ENCODE measurements at places on chromosomes 3 and 15.
A peak's percentile ranks its signal among the peaks of the same experiment; 100 is the strongest.

- peaks cover 2% of the 10 kb centered on the region for H3K27me3 ChIP-seq
- H3K4me1 ChIP-seq = peaks cover 3% of the 10 kb centered on the region
- H3K4me3 ChIP-seq = no peak overlapping the region
- no peak overlapping the region for H3K27ac ChIP-seq
- H3K36me3 ChIP-seq = peaks cover 11% of the 10 kb centered on the region
Measured at GRCh38 chr3:195715134-195715533, 5.6 kb upstream of the MUC20 start.

GRCh38 chr3:24765399-24765798 lies 270.7 kb upstream of the THRB start:
- H3K36me3 ChIP-seq = no peaks in the 10 kb centered on the region
- no peak for DNase-seq
- no peak overlapping the region for H3K27ac ChIP-seq
- no peak overlapping the region for H3K4me3 ChIP-seq
- no peaks in the 10 kb centered on the region for H3K4me1 ChIP-seq

GRCh38 chr3:10775828-10776227 lies 40.2 kb upstream of the SLC6A11 start:
- no peak overlapping the region for H3K4me3 ChIP-seq
- no peaks in the 10 kb centered on the region for H3K4me1 ChIP-seq
- no peaks in the 10 kb centered on the region for H3K36me3 ChIP-seq
- no peak for DNase-seq
- H3K27me3 ChIP-seq = peaks cover 11% of the 10 kb centered on the region

GRCh38 chr3:143627336-143627735 lies 220.9 kb downstream of the SLC9A9 start:
- no peak overlapping the region for H3K27ac ChIP-seq
- H3K4me1 ChIP-seq = no peaks in the 10 kb centered on the region
- no peak for DNase-seq
- H3K4me3 ChIP-seq = no peak overlapping the region

- no peaks in the 10 kb centered on the region for H3K36me3 ChIP-seq
- no peak overlapping the region for H3K4me3 ChIP-seq
- DNase-seq = no peak
- H3K27me3 ChIP-seq = no peaks in the 10 kb centered on the region
- peaks cover 29% of the 10 kb centered on the region for H3K4me1 ChIP-seq
Measured at GRCh38 chr3:66467996-66468735, 32.7 kb downstream of the LRIG1 start.

DNA sequence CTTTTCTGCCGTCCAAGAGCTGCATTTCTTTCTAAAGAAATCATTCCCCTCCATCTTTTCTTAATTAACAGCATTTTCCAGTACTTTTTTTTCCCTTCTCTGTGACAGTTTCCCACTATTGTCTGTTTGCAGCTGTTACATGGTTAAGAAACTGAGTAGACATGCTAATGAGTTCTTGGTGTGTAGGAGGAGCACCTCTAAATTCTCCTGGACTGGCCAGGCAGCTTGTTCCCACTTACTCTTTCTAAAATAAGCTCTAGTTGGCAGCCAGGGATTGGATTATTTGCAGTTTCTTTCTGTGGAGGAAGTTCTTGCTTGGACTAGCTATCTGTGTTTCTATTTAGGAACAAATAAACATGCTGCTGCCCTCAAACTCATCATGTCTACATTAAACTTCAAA lies 235.1 kb upstream of the GAP43 start:
- no peak overlapping the region for H3K27ac ChIP-seq
- DNase-seq = no peak
- no peaks in the 10 kb centered on the region for H3K4me1 ChIP-seq
- H3K4me3 ChIP-seq = no peak overlapping the region
- H3K27me3 ChIP-seq = peaks cover 2% of the 10 kb centered on the region

DNA sequence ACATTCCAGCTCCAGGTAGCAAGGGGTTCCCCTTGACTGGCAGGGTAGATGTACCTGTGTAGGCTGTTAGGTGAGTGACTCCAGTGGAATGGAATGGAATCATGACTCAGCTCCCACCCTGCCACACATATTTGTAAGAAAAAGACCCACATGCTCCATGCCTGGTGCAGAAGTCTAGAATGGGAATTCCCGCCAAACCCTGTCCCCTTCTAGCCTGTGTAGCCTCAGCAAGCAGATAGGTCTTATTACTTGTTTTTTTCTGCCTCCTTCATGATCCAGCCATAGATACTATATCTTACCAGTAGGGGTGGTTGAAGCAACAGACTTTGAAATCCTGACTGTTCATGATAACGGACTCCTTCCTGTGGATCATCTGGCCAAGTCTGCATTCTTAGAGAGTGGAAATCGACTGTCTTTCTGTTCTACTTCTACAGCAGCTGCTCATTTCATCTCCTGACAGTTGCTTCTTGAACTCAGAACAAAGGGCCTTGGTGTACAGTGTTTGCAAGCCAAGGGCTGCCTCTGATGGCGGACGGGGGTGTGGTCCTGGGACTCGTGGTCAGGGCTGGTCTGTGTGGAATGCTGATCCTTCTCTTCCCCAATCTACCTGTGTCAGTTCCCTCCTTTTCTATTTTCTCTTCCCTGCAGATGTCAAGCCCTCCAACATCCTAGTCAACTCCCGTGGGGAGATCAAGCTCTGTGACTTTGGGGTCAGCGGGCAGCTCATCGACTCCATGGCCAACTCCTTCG lies 16.3 kb downstream of the SNAPC5 start:
- H3K4me3 ChIP-seq = no peak overlapping the region
- no peaks in the 10 kb centered on the region for H3K36me3 ChIP-seq
- no peak for DNase-seq
- H3K27ac ChIP-seq = peak overlapping the region; percentile 73

- no peak overlapping the region for H3K27ac ChIP-seq
- no peaks in the 10 kb centered on the region for H3K36me3 ChIP-seq
- H3K4me1 ChIP-seq = no peaks in the 10 kb centered on the region
- DNase-seq = no peak
- no peak overlapping the region for H3K4me3 ChIP-seq
Measured at GRCh38 chr15:70617076-70617910, 146.1 kb downstream of the UACA start.

DNA sequence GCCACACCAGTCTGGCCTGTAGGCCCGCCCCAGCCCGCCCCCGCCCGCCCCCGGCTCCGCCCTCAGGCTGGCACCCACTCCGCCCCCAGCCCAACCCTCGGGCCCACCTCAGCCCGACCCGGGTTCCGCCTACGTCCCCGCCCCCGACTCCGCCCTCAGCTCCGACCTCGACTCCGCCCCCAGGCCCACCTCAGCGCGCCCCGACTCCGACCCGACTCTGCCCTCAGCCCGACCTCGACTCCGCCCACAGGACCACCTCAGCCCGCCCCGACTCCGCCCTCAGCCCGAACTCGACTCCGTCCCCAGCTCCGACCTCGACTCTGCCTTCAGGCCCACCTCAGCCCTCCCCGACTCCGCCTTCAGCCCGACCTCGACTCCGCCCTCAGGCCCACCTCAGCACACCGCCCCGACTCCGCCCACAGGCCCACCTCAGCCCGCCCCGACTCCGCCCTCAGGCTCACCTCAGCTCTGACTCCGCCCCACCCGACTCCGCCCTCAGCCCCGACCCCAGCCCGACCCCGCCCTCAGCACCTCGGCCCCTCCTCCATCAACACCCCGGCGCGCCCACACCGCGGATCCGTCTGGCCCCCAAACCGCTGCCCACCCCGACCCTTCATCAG lies at the start of gene RAB43:
RAB43 (minus strand) TSS at position 13 of the 620 bp plus-strand sequence. CDS start 315 bp downstream, outside the sequence.
- H3K4me1 ChIP-seq = peaks cover 16% of the 10 kb centered on the region
- peak within 1 kb of the TSS; percentile 99 for H3K27ac ChIP-seq
- H3K36me3 ChIP-seq = peaks cover 19% of the 10 kb centered on the region
- DNase-seq = peak; percentile 94
- H3K27me3 ChIP-seq = no peaks in the 10 kb centered on the region

DNA sequence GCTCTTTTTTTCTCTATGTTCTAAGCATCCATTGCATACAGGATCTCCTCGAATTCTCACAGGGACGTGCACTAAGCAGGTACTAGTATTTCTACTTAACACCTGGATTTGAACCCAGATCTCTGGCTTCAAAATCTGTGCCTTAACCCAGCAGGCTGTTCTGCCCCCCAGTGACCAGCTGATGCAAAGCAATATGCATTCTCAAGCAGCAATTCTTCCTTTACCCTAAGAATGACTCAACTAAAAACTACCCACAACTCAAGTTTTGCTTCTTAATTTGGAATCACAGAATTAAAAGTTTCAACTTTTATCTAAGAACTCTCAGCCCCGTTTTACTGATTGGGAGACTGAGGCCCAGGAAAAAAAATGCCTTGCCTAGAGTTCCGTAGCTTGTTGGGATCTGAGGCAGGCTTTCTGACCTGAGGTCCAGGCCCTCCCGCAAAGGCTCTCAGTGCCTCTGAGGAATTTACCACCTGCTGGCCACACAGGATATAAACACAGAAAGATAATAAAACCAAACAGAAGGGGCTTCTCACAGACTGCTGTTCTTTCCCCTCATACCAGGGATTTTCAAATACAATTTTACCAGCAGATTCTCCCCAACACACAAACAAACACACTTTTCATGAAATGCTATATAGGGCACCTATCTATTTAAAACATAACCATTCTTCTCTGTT lies 115.4 kb upstream of the RAD18 start:
- no peak for DNase-seq
- no peak overlapping the region for H3K4me3 ChIP-seq
- H3K27me3 ChIP-seq = no peaks in the 10 kb centered on the region
- H3K27ac ChIP-seq = no peak overlapping the region

- DNase-seq = no peak
- H3K36me3 ChIP-seq = no peaks in the 10 kb centered on the region
- no peak overlapping the region for H3K4me3 ChIP-seq
- H3K4me1 ChIP-seq = peaks cover 11% of the 10 kb centered on the region
- H3K27ac ChIP-seq = no peak overlapping the region
Measured at GRCh38 chr3:86990012-86990733, 776 bp downstream of the VGLL3 start.

GRCh38 chr15:80580106-80580505 lies 115.0 kb upstream of the ABHD17C start:
- no peak overlapping the region for H3K4me3 ChIP-seq
- no peaks in the 10 kb centered on the region for H3K27me3 ChIP-seq
- DNase-seq = no peak
- no peak overlapping the region for H3K27ac ChIP-seq
- no peaks in the 10 kb centered on the region for H3K36me3 ChIP-seq

DNA sequence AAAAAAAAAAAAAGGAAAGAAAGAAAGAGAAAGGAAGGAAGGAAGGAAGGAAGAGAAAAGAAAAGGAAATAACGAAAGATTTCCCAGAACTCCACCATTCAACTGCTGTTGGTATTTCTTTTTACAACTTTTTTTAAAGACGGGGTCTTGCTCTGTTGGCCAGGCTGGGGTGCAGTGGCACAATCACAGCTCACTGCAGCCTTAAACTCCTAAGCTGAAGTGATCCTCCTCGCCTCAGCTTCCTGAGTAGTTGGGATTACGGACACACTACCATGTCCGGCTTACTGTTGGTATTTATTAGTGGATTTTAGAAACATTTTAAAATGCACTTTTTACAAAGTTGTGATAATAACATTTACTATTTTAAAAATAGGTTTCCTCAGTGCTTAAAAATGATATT lies 15.0 kb upstream of the USP3 start:
- no peak overlapping the region for H3K4me3 ChIP-seq
- H3K36me3 ChIP-seq = no peaks in the 10 kb centered on the region
- peak overlapping the region; percentile 16 for H3K27ac ChIP-seq
- peaks cover 73% of the 10 kb centered on the region for H3K4me1 ChIP-seq
- H3K27me3 ChIP-seq = no peaks in the 10 kb centered on the region

GRCh38 chr15:72006382-72006781 lies 111.6 kb downstream of the MYO9A start:
- no peak overlapping the region for H3K27ac ChIP-seq
- no peaks in the 10 kb centered on the region for H3K4me1 ChIP-seq
- H3K4me3 ChIP-seq = no peak overlapping the region
- no peaks in the 10 kb centered on the region for H3K36me3 ChIP-seq
- no peak for DNase-seq

DNA sequence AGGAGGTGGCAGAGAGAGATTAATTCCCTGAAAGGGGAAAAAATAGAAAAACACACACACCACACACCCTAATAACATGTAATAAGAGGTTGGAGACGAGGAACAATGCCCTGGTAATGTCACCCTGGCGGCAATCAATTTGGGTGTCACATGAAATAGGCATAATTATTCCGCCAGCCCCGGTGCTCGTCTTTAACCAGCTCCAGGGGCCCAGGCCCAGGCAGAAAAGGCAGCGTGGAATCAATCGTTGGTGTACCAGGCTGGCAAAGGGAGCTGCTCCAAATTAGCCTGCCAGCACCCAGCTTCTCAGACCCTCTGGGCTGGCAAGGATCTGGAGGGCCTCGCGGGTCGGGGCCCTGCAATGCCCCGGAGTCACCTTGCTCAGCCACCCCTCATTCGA lies 5.6 kb downstream of the LINGO1 start:
- no peak overlapping the region for H3K27ac ChIP-seq
- H3K36me3 ChIP-seq = no peaks in the 10 kb centered on the region
- H3K27me3 ChIP-seq = peaks cover 15% of the 10 kb centered on the region

- no peaks in the 10 kb centered on the region for H3K27me3 ChIP-seq
- peaks cover 6% of the 10 kb centered on the region for H3K36me3 ChIP-seq
- no peak overlapping the region for H3K27ac ChIP-seq
- no peak overlapping the region for H3K4me3 ChIP-seq
- DNase-seq = no peak
Measured at GRCh38 chr3:126715432-126715831, 11.4 kb downstream of the CHCHD6 start.

DNA sequence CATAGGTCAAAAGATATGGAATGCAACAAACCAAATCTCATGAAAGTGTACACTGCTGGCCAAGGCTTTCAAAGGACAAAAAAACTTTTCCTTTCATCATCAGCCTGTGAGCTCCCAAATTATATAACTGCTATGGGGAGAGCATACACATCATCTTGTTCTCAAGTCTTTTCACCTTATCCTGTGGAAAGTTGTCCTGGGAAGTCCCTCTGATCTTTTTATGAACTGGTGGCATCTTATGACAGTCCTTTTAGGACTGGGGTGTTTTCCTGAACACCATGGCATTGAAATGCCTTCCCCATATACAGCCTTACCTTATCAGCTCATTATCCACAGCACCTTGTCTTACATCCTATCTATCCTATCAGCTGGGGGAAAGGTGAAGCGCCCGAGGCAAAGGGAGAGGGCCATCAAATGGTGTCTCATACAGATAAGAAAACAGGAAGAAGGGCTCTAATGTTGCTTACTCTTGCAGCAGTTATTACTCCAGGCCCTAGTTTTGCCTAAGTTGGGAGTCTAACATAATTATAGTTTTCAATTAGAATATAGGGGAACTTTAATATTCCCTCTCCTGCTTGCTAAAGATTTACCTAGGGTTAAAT lies 61.5 kb upstream of the GOLIM4 start:
- H3K27me3 ChIP-seq = peaks cover 24% of the 10 kb centered on the region
- no peaks in the 10 kb centered on the region for H3K4me1 ChIP-seq
- no peak overlapping the region for H3K4me3 ChIP-seq
- DNase-seq = no peak

DNA sequence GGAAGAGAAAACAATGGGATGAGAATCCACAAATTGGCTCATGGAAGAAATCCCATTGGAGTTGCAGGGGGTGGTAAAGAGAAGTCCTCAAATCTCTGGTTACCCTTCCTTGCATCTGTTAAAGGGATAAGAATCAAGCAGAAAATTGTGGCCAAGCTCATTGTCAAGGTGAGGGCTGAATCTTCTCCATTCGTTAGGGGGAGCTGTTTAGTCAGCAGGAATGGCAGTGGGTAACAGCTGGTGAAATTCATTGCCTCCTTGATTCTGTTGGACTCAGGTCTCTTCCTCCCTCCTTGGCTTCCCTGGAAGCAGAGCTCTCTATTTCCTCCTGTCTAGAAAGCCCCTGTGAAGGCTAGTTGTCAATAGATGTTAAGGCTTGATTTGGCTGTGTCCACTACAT lies 343.1 kb upstream of the SEMA6D start:
- H3K4me1 ChIP-seq = no peaks in the 10 kb centered on the region
- no peak overlapping the region for H3K4me3 ChIP-seq
- peaks cover 5% of the 10 kb centered on the region for H3K27me3 ChIP-seq
- no peak overlapping the region for H3K27ac ChIP-seq

Measured in naive thymus-derived CD8-positive, alpha-beta T cell (primary cell).